ENCODE measurements at places on chromosomes 2 and 18.

DNA sequence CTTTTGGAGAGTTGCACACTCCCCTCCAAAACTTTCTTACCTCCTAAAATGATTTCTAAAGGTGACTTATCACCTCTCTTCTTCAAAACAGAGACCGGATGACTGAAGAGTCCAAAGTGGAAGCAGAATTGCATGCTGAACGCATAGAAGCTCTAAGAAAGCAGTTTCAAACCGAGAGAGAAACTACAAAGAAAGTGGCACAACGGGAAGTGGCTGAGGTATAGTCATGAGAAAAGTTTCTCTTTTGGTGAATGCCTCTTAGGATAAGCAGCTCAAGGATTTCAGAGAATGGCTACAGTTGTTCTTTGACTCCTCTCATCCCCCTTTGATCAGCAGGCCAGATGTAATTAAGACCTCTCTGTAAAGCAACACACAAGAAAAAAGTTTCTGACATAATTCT is 73.6 kb downstream of the GTF3C3 start:
- DNase-seq, result no peak

DNA sequence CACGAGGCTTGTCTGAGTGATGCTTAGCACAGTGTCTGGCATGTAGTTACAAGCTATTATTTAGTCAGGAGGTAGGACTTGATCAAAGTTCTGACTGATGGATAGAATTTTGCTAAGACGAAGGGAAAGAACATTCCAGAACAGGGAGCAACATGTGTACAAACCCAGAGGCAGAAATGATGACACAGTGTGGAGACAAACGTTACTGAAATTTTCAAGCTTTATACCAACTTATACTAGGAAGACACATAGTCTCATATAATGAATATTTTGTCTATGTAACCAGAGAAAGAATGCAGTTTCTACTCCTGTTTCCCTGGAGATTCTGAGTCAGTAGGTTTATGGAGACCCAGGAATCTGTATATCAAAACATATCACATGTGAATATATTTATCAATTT is 123.4 kb downstream of the FAM124B start:
- DNase-seq, result no peak

DNA sequence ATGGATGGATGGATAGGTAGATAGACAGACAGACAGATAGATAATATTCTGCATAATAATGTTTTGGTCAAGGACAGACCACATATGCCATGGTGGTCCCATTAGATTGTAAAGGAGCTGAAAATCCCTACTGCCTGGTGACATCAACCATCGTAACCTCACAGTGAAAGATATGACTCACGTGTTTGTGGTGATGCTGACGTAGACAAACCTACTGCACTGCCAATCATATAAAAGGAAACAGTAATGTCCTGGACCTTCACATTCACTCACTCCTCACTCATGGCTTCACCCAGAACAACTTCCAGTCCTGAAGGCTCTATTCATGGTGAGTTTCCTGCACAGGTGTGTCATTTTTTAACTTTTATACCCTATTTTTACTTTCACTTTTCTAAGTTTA is 202.9 kb upstream of the TPO start:
- DNase-seq, result no peak

- no peak for DNase-seq
Observed at GRCh38 chr2:45654250-45654649, 2.8 kb downstream of the PRKCE start.

GRCh38 chr18:76142611-76143010 is 352.4 kb downstream of the ZNF516 start:
- DNase-seq, result no peak

All from stimulated activated CD4-positive, alpha-beta T cell treated with anti-CD3 and anti-CD28 coated beads, Interleukin-1b, Interleukin-23, amount 100 ng/mL, for 1 hour (primary cell).